Endothelial cell (in vitro differentiated cells): ENCODE measurements at places on chromosomes 7 and 10.

DNA sequence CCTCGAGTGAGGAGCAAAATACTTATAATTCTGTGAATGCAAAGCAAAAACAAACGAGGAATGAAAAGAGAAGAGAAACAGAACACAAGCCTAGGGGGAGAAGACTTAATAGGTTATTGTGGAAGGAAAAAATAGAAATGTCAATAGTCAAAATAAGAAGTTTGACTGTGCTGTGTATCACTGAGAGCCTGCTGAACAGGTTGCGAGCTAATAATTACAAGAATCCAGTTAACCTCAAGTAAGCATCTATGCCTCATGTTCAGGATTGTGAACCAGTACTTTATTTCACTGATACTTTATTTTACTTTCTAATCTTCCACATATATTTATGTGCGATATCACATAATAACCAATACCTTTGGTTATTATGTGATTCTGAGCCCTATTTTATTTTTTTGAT, 316.7 kb downstream of the OTUD1 start:
- no peak for DNase-seq

DNA sequence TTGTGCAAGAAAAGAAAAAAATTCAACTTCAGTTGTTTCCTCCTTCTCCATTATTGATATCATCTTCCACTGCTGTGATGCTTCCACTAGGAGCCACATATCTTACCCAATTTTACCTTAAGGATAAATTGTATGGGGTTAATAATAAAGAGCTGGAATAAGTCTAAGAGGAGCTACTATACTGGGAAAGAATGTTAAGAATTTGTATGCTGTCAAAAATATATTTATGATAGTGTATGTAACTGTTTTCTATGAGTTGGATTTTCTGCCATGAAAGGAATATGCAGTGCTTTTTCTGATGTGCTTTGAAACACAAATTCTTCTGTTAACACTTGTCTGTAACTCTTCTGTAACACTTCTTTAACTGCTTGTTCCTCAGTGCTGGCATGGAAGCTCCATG, 219.1 kb downstream of the VTI1A start:
- no peak for DNase-seq

- DNase-seq: no peak
Observed at GRCh38 chr7:121504482-121504881, 108.4 kb upstream of the FAM3C start.

- DNase-seq: no peak
Observed at GRCh38 chr10:108434559-108435252, 1270.2 kb upstream of the SORCS1 start.

DNA sequence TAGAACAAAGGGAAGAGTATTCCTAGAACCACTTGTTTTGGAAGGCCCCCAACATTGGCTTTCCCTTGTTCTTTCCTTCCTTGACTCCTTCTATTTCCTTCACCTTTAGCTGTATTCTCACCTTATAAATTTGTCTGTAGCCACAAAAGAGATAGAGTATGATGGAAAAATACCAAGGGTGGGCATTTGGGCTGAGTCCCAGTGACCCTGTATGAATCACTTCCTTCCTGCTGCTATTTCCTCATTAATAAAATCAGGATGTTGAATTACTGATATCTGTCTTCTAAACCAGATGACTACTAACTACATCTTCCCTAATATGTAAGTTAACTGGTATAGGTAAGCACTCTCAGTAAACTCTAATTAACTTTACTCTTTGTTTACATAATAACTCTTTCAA, 55.1 kb downstream of the IFIT5 start:
- no peak for DNase-seq

DNA sequence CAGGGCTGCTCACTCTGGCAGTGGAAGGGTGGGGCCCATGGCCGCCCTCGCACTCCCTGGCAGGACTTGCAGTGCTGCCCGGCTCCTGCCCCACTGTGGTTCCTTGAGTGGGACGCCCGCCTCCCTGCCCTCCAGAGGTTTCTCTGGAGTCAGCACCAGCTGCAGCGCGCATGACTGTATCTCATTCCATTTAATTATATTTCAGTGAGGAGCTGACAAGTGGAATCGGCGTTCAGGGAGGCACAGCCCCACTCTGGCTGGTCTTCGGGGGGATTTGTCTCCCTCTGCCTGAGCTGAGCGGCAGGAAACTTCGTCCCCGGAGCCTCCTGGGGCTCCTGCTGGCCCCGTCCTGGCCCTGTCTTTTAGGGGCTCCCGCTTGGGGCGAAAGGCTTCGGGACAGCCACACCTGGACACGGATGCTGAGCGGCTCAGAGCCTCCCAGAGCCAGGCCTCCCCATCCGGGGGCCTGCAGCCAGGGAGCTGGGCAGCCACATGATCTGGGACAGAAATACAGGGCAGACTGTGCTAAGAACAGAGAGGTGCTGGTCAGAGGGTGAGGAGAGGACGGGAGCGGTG, 75.3 kb upstream of the NKX6-2 start:
- DNase-seq: no peak

DNA sequence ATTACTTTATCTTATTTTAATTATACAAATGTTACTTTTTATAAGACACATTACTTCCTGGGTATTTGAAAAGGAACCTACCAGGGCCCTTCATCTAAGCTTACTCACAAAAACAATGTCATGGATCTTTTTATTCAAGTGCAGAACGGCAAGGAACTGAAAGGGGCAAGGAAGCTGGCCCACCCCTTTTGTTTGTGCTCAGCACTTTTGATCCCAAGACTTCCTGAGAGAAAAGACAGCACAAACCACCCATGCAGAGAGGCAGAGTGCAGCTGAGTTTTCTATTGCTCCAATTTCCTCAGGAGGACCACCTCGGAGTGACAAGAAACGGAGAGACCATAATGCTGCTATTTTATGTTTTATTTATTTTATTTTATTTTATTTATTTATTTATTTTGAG, 232.0 kb upstream of the NRP1 start:
- no peak for DNase-seq

DNA sequence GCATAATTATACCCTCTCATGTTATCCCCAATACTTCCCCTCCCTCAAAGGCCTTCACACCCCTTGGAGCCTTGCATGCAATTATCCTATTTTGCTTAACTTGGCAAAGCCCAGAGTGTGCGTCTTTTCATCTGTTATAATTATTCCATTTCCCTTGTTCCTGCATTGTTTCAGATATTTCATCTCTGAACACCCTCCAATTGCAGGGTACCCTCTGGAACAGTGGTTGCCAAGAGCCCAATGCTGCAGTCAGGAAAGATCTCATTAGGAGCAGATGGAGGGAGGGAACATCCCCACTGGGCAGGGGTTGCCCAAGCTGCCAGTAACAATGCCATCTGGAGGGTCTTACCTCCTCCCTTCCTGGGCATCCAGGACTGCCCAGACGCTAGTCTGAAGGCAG, 18.4 kb upstream of the GOLGA7B start:
- no peak for DNase-seq

DNA sequence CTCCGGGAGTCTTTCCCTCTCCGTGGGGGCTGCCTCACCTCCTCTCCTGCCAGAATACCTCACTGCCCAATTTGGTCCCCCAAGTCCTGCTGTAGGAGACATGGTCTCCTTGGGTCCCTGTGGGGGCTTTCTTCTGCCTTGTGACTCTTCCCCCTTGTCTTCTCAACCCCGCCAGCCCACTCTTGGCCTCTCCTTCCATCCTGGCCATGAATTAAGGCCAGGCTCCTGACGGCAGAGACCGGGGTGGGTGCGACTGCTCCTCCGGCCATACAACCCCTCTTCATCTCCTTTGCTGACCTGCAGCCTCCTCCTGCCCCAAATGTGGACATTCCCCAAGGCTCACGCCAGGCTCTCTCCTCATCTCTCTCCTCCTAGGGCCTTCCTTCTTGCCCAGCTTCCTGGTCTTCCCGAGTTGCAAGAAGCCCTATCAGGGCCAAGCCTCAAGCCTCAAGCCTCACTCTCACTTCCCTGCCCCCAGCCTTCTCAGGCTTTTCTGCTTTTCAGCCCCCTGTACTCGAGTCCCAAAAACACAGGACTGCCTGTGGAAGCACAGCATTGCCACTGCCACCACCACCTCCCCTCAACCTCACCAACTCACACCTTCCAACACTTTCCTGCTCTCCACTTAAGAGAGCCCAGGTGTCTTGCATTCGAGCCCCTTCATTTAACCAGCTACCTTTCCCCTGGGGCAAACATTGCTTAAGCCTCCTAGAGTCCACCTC, 1.3 kb downstream of the PNLIPRP2 start:
- no peak for DNase-seq

DNA sequence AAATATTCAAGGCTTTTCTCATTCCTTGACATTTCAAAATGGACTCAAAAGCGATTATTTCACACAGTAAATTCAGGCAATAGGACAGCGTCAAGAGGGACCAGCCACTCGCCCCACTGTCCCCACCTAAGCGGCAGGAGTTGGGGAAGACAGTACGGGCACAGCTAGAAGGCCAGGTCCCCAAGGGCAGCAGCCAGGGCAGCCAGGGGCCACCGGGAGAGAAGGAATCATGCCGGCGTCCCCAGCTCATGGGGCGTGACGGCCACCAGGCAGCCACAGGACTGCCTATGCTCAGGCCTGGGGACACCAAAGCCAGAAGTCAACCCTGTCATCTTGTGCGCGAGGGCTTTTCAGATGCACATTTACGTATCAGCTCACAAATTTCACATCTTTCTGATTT, 225.7 kb upstream of the PPP2R2D start:
- no peak for DNase-seq

DNA sequence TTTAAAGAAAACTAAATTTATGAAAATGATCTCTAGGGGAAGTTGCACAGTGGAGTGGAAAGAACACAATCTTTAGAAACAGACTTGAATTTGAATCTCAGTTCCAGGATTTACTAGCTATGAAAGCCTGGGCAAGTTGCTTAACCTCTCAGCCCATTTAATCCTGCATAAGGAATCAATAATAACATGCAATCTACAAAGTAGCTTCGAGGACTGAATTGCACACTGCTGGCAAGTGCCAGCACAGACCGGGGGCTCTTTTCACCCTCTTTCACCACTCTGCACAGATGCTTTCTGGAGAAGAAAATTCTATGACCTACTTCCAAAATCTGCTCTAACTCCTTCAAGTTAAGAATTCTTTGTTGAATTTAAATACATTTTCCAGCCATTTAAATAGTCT, 63.4 kb upstream of the ANK3 start:
- DNase-seq: no peak

GRCh38 chr7:123692471-123692877, 36.8 kb downstream of the LMOD2 start:
- no peak for DNase-seq

DNA sequence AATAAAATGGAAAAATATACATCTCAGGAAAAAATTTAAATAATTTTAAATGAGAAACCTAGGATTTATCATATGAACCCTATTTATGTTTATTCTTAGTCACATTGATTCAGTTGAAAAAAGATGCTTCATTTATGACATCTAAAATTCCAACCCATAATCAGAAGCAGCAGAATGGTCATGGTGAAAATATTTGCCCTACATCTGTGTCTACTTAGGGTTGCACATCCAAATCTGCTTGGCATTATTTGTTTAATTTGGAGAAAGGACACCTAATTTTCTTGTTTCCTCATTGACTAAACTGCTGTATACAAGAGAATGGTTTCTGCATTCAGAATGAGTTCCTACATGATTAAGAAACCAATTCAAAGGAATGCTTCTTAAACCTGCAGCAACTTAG, 72.9 kb upstream of the SKAP2 start:
- no peak for DNase-seq

DNA sequence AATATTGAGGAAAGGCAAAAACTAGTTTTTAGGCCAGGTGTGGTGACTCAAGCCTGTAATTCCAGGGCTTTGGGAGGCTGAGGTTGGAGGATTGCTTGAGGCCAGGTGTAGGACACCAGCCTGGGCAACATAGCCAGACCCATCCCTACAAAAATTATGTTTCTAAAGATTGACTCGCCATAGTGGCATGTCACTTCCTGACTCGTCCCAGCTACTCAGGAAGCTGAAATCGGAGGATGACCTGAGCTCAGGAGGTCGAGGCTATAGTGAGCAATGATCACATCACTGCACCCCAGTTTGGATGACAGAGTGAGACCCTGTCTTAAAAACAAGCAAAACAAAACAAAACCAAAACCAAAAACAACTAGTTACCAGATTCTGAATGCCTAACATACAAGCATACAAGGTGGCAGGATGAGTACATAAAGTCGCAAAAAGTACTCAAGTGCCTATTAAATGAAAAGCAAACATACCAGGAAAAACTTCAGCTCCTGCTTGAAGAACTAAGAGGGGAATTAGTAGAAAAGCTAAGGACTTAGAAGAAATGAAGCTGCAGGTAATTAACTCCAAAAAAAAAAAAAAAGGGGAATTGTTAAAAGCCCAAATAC, 14.1 kb downstream of the ZNF398 start:
- no peak for DNase-seq

- DNase-seq: peak; percentile 28
Observed at GRCh38 chr7:135672560-135673359, 10.4 kb downstream of the STMP1 start.

GRCh38 chr7:77831481-77831880, 32.9 kb downstream of the PHTF2 start:
- no peak for DNase-seq

DNA sequence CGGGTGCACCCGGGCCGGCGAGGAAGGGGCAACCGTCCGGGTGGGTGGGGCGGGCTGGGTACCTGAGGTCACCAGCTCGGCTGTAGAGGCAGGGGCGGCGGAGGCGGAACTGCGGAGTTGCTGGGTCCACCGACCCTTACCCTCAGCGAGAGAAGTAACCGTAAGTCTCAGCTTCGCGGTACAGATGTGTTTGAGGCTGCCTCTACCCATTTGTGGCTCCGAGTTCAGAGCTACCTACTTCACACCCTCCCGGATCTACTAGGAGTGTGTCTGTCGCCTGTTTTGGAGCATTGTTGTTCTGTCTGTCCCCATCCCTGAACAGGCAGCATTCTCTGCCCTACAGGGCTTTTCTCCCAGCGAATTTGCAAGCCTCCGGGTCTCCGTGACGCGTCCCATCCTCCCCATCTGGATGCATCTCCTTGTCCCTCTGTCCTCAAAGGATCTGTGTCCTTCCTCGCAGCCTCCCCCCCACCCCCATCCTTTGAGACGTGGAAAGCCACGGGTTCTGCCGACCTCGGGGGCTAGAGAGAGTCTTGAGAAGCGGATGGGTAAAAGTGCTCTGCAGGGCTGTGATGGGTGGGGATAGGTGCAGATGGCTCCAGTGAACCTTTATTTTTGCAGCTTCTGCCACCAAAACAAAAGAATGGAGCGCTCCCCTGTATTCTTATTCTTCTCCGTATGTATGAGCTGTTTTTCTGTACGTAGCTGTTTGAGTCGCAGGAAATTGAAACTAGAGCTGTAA, 757 bp downstream of the ANKIB1 start:
- peak; percentile 25 for DNase-seq
